Fibroblast of the aortic adventitia (primary cell): ENCODE measurements at places on chromosomes 2 and 18. TPM values are rescaled to one million over a fixed set of nuclear protein-coding genes. Genes with fewer than 3 reads are reported as not detected.
A peak's percentile ranks its signal among the peaks of the same experiment; 100 is the strongest.

- DNase-seq = peak; percentile 29
Observed at GRCh38 chr2:147110317-147110716, 734.5 kb upstream of the ACVR2A start.

- no peak for DNase-seq
Observed at GRCh38 chr2:2569836-2570235, 238.8 kb upstream of the MYT1L start.

TUBA4B gene
- not detected in 2 replicates for total RNA-seq

DNA sequence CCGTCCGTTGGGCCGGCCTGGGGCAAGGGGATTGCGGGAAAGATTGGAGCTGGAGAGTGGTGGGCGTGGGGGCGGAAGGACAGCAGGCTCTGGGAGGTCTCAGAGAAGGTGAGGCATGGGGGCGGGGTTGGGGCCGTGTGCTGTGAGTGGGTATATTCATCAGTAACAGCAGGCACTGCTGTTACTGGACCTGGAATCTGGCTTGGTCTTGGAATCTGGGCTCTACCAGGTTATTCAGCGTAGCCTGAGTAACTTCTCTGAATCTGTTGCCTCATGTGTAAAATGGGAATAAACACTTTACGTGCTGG is 435 bp downstream of the RNF181 start:
- no peak for DNase-seq

IGFBP2 gene
- 1.1 and 10.6 TPM in 2 replicates for total RNA-seq

SMAD4 gene
- 142 and 298 TPM in 2 replicates for total RNA-seq

BMP10 gene
- not detected in 2 replicates for total RNA-seq

LDAH gene
- 7.4 and 21.8 TPM in 2 replicates for total RNA-seq

GRCh38 chr2:218166791-218167190 is at the start of gene CXCR1:
TSS of gene CXCR1 (minus strand) at chr2:218166962. CDS start at chr2:218165211, 1,751 bp downstream.
- no peak for DNase-seq

ALPG gene
- not detected in 2 replicates for total RNA-seq

GALNT3 gene
- 0.49 and 3.1 TPM in 2 replicates for total RNA-seq

BOLL gene
- not detected in 2 replicates for total RNA-seq

DNA sequence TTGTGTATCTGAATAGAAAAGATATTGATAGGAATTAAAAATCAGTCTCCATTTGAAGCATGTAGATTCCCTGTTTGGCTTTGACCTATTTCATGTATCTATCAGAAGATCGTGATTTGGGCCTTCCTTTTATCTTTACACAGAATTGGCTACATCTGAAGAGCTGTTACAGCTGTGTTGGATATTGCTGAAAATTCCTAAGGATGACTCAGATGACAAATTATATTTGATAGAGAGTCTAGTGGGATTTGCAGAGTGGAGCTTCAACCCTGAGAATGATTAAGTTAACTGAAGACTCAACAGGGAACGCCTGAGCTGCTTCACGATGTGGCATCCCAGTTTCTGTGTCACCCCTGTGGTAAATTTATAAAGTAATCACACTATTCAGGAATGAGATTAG is 4.9 kb upstream of the COL3A1 start:
- DNase-seq = peak; percentile 85

GRCh38 chr2:185291035-185291647 is 447.5 kb upstream of the FSIP2 start:
- peak; percentile 59 for DNase-seq

GRCh38 chr2:133438026-133438425 is 130.2 kb downstream of the NCKAP5 start:
- no peak for DNase-seq

CCDC141 gene
- 1.8 and 2.7 TPM in 2 replicates for total RNA-seq

ACMSD gene
- not detected in 2 replicates for total RNA-seq

PARD6G gene
- total RNA-seq = 0.54 and 2.5 TPM in 2 replicates

GRCh38 chr2:72871060-72871459 is 16.1 kb upstream of the SPR start:
- no peak for DNase-seq

DNA sequence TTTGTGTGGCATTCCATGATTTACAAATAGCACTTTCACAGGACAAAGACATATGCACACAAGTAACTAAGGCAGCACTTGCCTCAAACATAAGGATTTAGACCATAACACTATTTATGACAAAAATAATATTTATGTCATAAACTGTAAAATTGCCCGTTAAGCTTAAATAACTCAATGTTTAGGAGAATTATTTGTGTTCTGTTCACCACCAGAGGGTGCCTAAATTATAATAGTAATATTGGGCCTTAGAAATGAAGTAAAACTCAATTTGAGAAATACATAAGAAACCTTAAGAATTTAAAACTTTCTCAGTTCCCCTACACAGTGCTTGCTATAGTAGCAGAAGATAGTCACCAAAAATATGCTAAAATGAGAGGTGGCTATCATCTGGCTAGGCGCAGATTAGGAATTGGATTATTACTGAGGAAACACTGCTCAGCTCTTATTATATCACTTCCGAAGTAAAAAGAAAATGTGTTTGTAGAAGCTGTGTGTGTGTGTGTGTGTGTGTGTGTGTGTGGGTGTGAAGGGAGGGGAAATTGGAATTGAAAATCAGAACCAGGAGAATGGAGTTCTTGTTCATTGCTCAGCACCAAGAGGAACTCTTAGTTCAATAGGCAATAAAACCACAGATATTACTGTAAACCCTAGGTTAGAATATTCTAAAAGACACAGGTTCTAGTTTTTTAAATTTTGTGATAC is 4.9 kb upstream of the CHN1 start:
- no peak for DNase-seq

EN1 gene
- total RNA-seq = 0.63 and 0.90 TPM in 2 replicates

RGPD3 gene
- total RNA-seq = 0.41 and 0.45 TPM in 2 replicates

- DNase-seq = no peak
Observed at GRCh38 chr2:136764452-136765255, 691 bp upstream of the THSD7B start.

- no peak for DNase-seq
Observed at GRCh38 chr2:37391711-37392110, 47.3 kb downstream of the QPCT start.
